Activated CD4-positive, alpha-beta T cell treated with anti-CD3 and anti-CD28 coated beads, Interleukin-10, Interleukin-2, amounts not matched to agents 100 ng/mL and 50 ng/mL, durations not matched to agents 16 hours and 8 hours (primary cell): ENCODE measurements at places on chromosomes 1 and 21.
A peak's percentile ranks its signal among the peaks of the same experiment; 100 is the strongest.

- no peak for DNase-seq
Observed at GRCh38 chr1:42801832-42802473, 15.0 kb upstream of the ERMAP start.

GRCh38 chr1:230263568-230264195, 162.4 kb downstream of the PGBD5 start:
- no peak for DNase-seq

- no peak for DNase-seq
Observed at GRCh38 chr1:2506007-2506860, 20.2 kb downstream of the PANK4 start.

DNA sequence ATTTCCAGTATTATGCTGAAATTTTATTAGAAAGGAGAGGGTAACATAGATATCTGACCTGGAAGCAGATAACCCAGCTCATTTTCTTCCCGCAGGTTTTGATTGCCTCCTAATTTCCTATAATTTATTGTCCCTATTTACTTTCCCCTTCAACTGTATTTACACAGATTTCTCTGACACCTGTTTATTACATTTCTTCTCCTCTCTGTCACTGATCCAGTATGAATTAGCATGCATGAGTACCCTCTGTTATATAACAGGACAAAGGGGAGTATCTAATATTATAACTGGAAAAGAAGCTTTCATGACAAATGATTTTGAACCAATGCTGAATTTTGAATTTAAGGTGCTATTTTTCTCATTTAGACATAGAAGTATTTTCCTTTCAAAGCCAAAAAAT, 37.4 kb downstream of the DENND1B start:
- DNase-seq: no peak

DNA sequence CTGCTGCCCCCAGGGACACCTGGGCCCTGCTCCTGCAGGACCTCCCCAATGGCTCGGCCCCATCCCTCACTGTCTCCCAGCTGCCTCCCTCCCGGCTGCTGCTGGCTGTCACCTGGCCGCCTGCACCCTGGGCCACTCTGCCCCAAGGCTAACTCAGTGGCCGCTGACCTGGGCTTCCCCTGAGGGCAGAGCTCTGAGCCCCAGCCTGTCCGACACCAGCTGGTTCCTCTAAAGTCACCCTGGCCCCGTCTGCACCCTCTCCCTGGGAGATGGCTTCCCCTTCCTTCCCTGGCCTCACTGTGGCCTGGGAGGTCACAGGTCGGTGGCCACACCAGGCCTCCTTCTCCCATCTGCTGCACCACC, 15.0 kb downstream of the ITGB2 start:
- no peak for DNase-seq

DNA sequence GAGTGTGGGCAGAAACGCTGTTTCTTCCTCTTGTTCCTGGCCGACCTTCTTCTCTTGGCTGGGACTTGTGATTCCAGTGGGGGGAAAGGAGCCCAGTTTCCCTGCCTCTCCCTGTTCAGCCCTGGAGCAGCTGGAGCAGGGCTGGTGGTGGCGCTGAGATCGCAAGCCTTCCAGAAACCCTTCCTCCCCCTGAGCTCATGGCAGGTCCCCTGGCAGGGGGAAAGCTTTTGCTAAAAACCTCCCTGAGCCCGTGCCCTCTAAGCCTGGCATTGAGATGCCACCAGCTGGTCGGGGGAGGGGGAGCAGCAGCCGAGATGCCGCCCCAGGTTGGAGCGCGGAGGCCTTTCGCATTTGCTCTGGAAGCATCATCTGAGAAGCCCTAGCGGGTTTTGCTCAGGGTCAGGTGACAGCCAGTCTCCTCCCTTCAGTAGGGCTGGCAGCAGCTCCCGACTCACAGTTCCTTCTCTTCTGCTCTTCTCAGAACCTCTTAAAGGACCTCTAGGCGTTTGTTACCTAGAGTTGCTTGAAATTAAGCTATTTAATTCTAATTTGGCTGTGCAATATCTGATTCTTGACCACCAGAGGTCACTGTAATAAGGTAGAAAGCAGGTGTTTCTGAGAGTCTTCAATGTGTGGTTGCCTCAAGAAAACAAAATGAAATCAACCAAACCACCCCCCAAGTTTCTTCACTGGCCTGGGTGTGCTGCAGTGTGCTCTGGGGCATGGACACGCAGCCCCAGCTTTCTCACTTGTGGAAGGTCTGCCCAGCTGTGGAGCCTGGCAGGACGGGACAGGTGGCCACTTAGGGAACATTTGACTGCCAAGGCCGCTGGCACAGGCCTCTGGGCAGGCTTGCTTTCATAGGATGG, 257.3 kb downstream of the CAMTA1 start:
- DNase-seq: peak; percentile 19

- DNase-seq: no peak
Observed at GRCh38 chr1:3932156-3932919, 32.3 kb upstream of the C1orf174 start.

DNA sequence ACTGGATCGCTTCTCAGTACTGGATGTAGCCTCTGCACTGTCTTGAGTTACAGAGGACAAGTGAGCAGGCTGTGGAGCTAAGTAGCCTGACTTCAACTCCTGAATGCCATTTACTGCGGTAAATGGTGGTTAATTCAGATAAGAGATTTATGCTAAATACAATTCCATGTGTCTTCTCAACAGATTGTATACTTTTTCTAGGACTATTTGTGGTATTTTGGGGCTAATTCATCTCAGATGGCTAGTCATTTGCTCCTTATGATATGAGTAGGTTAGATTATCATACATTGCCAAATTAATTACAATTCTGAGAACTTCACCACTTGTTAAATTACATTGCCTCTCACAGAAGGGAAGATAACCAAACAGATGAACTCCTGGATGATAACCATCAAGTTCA, 90.5 kb downstream of the NTNG1 start:
- DNase-seq: no peak

GRCh38 chr1:224507771-224508523, 73.3 kb upstream of the WDR26 start:
- no peak for DNase-seq

GRCh38 chr1:239858057-239858456, 233.6 kb upstream of the FMN2 start:
- DNase-seq: no peak

DNA sequence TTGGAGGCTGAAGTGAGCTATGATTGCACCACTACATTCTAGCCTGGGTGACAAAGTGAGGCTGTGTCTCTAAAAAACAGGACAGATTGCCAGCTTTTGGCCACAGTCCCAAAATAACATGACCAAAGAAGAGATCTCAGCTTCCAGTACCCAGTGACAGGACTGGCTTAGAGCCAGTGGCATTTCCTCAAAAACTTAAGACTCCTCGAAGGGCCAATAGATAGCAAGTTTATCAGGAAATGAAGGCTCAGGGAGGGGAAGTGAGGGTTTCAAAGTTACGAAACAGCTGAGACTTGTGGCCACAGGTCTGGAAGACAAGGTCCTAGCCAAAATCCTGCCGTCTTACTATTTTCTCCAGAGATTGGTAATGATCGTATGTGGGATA, 6.3 kb upstream of the TMEM39B start:
- peak; percentile 56 for DNase-seq

DNA sequence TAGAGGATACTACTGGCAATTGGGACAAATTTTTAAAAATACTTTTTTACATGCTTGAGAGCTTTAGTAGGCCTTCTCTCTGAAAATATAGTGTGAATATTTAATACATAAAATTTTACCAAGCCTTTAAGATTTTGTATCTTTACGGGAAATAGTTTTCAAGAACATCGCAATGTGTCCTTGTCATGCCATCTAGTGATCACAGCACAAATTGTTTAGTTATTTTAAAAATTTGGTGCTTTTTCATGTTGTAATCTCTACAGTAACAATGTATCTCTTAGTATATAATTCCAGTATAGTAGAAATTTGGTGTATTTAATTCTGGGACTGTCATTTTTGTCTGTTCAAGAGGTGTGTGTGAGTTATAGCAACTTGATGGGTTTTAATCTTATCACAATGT, 6.7 kb downstream of the CDC7 start:
- no peak for DNase-seq

- DNase-seq: no peak
Observed at GRCh38 chr21:33305344-33305671, 19.5 kb upstream of the IFNAR1 start.

DNA sequence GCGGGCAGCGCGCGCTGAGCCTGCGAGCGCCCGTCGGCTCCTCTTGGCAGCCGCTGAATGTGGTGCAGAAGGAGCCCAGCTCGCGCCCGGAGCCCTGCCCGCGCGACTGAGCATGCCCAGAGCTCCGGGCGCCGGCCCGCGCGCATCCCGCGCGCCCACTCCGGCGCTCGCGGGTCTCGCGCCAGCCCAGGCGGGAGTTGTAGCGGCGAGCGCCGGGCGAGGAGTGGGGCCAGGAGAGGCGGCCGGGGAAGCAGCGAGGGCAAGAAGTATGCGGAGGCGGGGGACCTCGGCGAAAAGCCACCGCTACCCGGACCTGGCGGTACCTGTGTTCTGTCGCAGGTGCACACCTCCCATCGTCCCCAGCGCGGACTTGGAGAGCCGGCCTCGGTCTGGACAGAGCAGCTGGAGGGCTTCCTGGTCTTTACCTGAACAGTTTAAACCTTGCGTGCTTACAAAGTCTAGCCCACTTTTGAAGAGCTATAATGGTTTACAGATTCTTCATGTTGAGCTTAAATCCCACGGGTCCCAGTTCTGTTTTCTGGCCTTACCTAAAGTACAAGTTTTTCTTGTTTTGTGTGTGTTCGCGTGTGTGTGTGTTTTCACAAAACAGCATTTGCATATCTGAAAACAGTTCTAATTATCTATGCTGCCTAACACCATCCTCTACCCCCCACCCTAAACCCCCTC, at the start of gene DDAH1:
TSS of gene DDAH1 (minus strand) at position 61 of the 687 bp plus-strand sequence. CDS start 114 bp downstream, outside the sequence.
- DNase-seq: peak; percentile 2

- no peak for DNase-seq
Observed at GRCh38 chr1:233427907-233428306, 100.4 kb downstream of the MAP3K21 start.

GRCh38 chr1:164576291-164577271, 17.6 kb downstream of the PBX1 start:
- DNase-seq: no peak

DNA sequence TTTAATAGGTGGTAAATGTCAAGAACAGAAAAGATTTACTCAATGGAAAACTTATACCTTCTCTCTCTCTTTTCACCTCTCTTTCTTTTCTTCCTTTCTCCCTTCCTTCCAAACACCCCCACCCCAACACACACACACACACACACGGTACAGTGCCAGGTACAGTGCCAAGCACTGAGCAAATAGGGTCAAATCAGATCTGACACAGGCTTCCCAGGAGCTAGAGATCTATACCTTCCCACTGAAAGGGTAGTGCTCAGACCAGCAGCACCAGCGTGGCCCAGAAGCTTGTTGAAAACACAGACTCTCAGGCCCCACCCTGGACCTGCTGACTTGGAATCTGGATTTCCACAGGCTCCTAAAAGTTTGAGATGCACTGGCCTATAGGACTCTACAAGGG, 31.9 kb downstream of the IRF2BP2 start:
- DNase-seq: no peak

DNA sequence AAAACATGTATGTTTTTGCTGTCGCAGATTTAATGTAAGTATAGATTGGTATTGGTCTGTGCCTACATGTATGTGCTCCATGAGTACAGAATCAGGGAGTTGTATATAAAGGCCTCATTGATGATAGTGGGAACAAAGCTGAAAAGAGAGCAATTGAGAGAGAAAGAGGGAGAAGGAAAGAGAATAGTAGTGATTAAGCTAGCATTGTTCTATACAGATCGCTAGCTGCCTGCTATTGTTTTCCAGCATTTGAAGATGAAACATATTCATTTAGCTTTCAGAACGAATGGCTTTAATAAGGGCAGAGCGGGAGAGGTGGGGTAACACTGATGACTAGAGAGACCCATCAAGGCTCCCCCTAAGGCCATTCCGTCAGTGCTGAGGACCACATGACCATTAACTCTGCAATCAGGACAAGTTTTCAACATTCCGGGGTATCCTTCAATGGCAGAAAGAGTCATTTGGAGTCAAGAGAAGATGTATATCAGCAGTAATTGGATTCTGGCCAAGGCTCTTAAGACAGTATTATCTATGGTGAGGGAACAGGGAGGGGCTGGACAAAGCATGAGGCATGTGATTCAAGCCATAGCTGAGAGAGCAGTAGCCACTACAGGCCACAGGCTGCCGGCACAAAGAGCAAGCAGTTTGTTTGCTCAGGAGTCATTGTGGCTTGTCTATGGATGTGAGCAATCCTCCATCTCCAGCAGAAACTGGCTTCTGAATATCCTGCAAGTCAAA, 176.5 kb downstream of the PBX1 start:
- no peak for DNase-seq

DNA sequence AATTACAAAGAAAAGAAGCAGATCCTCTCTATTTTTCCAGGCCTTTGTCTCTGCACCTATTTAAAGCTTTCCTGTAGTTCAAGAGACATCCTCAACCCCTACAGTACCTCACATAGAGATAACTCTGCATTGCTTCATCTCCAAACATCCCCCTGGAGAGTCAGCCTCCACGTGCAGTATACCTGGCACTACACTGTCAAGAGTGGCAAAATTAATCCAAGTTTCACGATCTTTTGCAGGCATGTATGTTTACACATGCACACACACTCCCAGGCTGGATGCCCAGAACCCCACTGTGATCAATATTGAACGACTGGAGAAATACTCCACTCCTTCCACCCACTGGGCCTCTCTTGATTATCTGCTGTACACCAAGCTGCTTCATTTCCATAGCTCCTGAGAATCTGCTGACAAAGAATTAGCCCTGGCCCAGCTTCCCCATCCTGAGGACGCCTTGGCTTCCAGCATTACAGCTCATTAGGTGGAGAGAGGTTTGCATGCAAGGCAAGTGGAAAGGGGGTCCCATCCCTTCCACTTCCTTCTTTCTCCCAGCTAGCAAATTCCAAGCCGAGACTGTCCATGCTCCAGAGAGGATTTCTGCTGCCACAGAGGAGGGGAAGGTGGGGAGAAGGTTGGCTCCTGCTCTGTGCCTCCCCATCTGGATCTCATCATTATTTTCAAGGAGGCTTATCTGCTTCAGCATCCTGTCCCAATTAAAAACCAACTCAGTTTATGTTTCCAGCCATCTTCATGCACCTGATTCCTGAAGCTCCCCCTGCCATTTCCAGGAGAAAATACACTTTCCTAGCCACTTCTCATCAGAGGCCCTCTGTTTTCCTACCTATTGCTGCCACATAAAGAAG, 66.5 kb upstream of the GOLT1A start:
- DNase-seq: no peak

GRCh38 chr1:80640978-80641377, 1159.8 kb upstream of the ADGRL2 start:
- DNase-seq: no peak

DNA sequence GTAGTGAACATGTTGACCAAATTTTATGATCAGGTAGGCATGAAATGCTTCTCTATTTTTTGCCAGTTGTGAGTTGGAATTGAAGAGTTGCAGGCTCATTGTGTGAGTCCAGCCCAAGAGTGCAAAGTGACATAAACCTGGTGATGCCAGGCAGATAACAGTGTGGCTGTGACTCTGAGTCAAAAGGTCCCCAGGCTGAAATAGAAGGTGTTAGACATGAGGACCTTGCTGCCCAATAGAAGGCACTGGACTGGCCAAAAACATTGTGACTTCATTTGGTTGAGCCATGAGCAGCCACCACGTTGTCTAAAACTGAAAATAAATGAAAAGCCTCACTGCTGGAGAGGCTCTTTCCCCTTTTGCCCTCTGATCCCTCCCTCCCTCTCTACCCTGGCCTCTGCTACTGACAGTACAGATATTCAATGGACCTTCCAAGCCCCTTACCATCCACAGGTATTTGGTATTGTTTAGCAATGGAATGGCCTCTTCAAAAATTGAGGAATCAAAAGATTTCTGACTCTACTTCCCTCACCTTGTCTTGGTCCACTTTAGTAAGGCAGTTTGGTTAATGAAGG, 67.8 kb upstream of the ABCD3 start:
- no peak for DNase-seq

GRCh38 chr21:42107177-42107880, 36.2 kb downstream of the UMODL1 start:
- no peak for DNase-seq
